Stimulated activated CD8-positive, alpha-beta memory T cell treated with anti-CD3 and anti-CD28 coated beads, Interleukin-2, amount 100 ng/mL, for 1 hour (primary cell): ENCODE measurements at places on chromosomes 2 and 18.

- DNase-seq: no peak
Measured at GRCh38 chr2:118918017-118918416, 24.0 kb upstream of the MARCO start.

GRCh38 chr2:172249986-172250385, 147.3 kb upstream of the DLX2 start:
- no peak for DNase-seq

GRCh38 chr2:64923385-64923710, 65.9 kb upstream of the SLC1A4 start:
- DNase-seq: no peak

DNA sequence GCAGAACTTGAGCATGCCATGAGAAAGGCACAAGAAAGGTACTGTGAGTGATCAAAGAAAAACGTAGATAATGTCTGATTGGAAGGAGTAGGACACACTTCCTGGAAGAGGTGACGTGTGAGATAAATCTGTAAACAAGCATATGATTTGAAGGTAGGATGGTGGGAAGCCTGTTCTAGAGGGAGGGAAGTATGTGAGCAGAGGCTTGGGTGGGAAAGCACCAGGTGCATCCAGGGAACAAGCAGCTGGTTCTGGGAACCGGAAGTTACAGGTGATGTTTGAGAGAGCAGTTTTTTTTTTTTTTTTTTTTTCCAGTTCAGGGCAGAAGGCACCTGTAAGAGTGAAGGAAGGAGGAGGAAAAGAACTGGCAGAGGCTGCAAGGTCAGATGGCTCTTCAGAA, 116.6 kb upstream of the EFEMP1 start:
- DNase-seq: no peak

GRCh38 chr2:71634567-71634966, 181.2 kb downstream of the DYSF start:
- DNase-seq: no peak

DNA sequence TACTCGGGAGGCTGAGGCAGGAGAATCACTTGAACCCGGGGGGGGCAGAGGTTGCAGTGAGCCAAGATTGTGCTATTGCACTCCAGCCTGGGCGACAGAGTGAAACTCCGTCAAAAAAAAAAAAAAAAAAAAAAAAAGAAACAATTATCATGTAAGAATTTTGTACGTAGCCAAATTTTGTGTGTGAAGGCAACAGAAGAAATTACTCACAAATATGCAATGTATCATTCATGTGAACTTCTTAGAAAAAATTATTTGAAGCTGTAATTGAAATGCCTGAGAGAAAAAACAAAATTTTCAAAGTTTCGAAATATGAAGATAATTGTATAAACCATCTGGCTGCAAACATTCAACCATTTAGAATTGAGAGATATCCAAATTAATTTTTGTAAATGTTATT, 204.8 kb upstream of the PARD3B start:
- no peak for DNase-seq

- DNase-seq: no peak
Measured at GRCh38 chr2:44100351-44100750, 68.3 kb upstream of the PPM1B start.

DNA sequence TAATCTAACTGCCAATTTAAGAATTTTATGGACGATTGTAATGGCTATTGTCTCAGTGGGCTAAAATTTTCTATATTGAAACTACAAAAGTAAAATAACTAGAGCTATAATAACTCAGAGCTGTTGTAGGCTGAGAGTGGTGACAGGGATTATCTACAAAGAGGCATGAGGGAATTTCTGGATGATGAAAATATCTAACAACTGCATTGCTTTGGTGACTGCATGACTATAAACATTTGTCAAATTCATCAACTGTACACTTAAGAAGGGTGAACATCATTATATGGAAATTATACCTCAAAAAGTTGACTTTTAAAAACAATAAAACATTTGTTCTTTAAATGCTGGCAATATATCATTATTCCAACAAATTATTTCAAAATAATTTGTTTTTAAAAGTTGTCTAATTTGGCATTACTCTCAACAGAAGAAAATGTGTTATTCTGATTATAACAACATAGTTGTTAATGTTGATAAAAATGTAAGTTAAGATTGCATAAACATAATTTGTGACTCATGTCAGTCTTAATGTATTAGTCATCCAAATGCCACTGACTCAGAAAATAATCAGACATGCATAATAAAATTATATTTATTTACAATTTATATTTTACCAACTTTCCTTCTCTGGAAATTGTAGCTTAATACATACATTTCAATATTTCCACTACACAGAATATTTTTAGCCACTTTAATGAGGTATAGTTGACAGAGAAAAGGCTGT, 865.1 kb upstream of the VRK2 start:
- no peak for DNase-seq

DNA sequence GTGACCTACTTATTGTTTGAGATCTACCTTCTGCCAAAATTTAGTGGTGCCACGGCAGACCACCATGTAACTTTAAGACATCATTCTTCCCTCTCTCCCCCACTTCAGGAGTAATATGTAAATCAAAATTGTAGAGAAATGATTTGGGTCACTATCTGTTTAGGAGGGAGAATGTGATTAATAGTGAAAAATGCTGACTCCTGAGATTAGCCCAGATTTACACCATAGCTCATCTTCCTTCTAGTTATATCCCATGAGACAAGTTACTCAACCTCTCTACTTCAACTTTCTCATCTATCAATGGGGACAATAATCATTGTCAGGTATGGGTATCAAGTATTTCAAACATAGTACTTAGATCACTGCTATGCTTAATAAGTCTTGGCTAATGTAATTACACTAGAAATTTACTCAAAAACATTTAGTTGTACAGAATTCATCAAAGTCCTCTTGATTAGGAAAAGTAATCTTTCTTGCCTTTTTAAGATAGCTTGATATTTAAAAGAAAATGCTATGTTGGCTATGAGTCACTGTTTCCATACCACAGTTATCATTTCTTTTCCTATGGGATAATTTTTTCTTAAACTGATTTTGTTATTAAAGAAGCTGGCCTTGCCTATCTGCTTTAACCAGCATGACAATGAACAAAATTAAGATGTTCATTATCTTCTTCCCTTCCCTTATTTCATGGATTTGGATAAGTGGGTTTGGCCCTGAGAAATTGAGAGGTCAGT, 1038.9 kb upstream of the ZEB2 start:
- DNase-seq: no peak

- DNase-seq: no peak
Measured at GRCh38 chr2:18641823-18642222, 52.5 kb upstream of the NT5C1B start.
